ENCODE measurements at places on chromosomes 6 and 20.

GRCh38 chr6:85361643-85362014 is 88.3 kb upstream of the NT5E start:
- no peak for DNase-seq

DNA sequence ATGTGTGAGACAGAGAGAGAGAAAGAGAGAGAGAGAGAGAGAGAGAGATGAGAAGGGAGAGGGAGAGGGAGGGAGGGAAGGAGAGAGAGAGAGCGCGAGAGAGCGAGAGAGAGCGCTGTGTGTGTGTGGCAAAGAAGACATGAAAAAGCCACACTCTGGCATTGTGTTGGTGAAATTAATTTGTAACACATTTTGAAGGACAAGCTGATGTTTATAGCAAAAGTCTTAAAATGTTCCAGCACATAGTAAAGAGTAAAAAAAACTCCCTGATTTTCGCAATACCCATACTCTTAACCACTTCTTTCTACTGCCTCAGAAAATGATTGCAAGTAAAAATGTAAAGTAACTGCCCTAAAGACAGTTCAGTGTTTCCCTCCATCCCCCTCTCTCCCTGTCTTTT is 56.7 kb downstream of the SLC22A1 start:
- DNase-seq: peak; percentile 9

GRCh38 chr20:50015636-50015992 is 32.8 kb downstream of the SNAI1 start:
- DNase-seq: no peak

DNA sequence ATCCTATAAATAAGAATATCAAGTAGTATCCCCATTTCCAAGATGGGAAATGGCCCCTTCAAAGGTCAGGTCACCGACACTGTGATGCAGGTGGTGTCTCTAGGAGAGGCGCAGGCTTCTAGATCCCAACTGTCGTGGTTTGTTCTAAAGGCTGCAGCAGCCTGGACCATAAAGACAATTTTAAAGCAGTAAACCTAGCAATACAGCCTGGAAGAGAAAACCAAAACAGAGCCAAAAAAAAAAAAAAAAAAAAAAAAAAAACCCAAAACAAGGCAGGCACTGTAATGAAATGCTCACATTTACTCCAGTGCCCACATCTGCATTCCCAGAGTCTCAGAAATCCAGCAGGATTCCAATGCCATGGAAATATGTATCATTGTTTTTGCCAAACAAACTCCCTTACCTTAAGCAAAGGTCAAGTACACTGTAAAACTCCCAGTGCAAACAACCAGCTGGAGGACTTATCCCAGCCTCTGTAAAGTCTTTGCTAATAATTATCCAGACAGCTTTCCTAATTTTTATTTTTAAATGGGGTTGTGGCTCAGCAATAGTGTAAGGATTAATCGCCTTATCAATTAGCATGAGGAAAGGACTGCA is 98.2 kb downstream of the PSMG4 start:
- DNase-seq: no peak

- no peak for DNase-seq
Measured at GRCh38 chr20:22810626-22811569, 224.2 kb upstream of the SSTR4 start.

- DNase-seq: no peak
Measured at GRCh38 chr20:39195582-39196021, 233.5 kb downstream of the DHX35 start.

DNA sequence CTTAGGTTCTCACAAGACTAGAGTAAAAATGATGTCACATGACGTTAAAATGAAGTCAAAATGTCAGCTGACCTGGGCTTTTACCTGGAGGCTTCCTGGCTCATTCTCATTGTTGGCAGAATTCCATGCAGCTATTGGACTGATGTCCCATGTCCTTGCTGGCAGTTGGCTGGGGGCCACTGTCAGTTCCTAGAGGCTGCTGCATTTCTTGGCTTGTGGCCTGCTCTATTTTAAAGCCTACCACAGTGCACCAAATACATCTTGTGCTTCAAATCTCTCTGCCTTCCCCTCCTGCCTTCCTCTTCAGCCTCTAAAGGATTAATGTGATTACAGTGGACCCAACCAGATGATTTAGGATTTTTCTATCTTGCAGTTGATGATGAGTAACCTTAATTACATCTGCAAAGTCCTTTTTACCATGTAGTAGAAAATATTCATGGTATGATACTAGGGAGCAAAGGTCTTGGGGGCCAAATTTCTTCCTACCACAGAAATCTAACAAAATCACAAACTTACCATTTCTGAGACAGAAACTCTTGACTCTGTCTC is 81.9 kb downstream of the FIG4 start:
- peak; percentile 90 for DNase-seq

GRCh38 chr6:105952326-105952725 is 133.8 kb upstream of the PRDM1 start:
- no peak for DNase-seq

Data from choroid plexus epithelial cell (primary cell).